ENCODE measurements at places on chromosomes 16 and 17.

DNA sequence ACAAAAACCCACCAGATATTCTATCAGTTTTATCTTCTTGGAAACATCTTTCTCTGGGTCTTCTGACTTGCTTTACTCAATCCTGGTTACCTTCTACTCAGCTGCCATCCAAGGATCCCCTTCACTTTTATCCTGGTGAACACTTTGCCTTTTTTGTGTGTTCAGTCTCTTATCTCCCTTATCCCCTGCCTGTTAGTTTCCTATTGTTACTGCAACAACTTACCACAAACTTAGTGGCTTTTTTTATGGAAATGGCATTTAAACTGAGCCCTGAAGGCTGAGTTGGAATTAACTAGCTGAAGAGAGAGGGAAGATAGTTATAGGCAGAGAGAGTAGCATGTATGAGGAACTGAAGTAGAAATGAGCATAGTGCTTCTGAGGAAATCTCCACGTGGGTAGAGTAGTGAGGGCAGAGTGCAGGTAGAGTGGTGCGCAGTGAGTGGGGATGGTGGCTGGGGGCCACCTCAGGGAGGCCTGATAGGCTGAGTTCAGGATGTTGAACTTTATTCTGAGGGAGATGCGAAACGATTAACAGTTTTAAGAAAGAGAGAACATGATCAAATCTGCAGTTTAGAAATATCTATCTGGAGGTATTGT lies 26.3 kb downstream of the TANGO6 start:
- no peak for DNase-seq

DNA sequence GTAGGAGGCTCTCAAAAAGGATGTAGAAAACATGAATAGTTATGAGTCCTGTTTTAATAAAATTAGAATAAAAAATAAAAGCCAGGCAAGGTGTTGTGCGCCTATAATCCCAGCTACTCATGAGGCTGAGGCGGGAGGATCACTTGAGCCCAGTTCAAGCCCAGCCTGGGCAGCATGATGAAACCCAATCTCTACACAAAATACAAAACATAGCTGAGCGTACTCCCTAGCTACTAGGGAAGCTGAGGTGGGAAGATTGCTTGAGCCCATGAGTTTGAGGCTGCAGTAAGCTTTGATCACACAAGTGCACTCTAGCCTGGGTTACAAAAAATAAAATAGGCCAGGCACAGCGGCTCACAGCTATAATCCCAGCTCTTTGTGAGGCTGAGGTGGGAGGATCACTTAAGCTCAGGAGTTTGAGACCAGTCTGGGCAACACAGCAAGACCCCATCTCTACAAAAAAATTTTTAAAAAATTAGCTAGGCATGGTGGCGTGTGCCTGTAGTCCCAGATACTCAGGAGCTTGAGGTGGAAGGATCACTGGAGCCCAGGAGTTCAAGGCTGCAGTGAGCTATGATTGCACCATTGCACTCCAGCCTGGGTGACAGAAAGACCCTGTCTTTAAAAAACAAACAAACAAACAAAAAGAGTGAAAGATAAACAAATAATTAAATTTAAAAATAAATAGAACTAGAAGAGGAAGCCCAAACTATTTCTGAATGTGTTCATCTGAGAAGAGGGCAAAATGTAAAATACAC lies 17.2 kb upstream of the PRM1 start:
- no peak for DNase-seq

- no peak for DNase-seq
Measured at GRCh38 chr16:31870809-31871208, 2.8 kb upstream of the ZNF267 start.

- DNase-seq: no peak
Measured at GRCh38 chr16:86643671-86644070, 65.3 kb downstream of the FOXL1 start.

DNA sequence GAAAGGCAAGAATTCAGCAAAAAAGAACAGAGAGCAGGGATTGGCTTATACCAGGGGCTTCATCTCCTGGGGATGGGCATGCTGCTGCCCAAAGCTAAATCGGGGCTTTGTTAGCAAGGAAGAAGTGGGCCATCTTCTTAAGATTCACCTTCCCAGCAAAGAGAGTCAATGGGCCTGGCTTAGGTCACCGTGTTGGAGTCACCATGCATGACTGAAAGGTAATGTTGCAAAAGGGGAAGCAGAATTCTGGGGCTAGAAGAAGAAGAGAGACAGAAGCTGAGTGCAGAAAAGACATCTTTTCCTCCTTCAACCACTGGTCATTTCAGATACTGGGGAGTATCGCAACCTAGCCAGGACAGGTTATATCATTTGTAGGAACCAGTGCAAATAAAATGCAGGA lies 76.3 kb upstream of the KIFC3 start:
- no peak for DNase-seq

- no peak for DNase-seq
Measured at GRCh38 chr17:41190328-41190727, 641 bp downstream of the KRTAP9-1 start.

DNA sequence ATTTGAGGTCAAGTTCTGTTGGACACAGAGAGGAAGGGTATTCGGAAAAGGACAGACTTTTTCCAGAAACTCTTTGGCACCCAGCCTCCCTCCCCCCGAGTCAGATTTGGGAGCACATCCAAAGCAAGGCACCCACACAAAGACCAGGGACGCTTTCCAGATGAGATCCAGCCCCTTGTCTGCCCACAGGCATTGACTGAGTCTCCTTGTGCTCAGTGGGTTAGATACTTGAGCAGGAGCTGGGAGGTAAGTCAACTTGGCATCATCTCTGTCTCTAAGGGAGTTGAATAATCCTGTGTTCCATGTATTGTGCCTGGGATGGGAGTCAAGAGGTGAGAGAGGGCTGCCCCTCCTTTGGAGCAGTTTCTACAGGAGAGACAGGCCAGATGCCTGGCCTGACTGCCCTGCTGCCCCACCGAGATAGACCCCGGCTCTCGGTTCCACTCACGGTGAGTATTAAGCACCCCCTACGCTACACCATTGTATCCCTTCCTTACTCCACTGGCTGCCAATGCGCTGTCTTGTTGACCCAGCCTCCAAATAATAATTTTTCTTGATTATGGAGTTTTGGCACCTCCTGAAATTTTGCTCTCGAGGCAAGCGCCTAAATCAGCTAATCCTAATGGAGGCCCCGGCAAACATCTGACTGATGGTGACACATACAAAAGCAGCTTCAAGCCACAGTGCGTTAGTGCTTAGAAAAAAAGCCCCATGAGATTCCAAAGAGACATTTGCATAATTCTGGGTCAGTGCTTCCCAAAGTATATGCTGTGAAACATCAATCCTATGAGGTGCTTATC lies 29.6 kb upstream of the MAP3K14 start:
- DNase-seq: no peak

- no peak for DNase-seq
Measured at GRCh38 chr17:69048634-69049033, 12.1 kb downstream of the ABCA9 start.

DNA sequence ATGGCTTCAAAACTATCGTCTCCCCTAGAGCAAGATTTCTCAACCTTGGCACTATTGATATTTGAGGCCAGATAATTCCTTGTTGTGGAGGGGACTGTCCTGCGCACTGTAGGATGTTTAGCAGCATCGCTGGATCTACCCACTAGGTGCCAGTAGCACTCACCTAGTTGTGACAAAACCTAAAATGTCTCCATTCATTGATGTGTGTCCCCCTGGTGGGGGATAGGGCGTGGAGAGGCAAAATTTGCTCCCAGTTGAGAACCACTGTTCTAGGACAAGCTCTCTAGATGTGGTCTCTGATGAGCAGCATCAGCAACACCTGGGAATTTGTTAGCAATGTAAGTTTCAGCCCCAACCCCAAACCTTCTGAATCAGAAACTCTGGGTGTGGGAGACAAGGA lies 259.0 kb downstream of the XYLT1 start:
- no peak for DNase-seq

GRCh38 chr17:7156342-7156940 lies 22.7 kb downstream of the ASGR1 start:
- DNase-seq: no peak

GRCh38 chr16:55426865-55427484 lies 52.0 kb upstream of the MMP2 start:
- DNase-seq: no peak

GRCh38 chr17:81150377-81151077 lies 14.8 kb upstream of the PVALEF start:
- no peak for DNase-seq

DNA sequence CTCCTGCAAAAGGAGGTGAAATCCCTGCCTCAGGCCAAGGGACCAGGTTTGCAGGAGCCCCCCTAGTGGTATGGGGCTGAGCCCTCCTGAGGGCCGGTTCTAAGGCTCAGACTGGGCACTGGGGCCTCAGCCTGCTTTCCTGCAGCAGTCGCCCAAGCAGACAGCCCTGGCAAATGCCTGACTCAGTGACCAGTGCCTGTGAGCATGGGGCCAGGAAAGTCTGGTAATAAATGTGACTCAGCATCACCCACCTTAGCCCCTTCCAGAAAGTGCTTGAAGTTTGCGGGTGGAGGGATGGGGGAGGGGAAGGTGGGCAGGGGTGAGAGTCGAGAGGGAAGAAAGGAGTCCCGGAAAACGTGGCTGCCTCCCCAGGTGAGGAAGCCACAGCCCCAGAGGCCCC lies 2.1 kb downstream of the MC1R start:
- no peak for DNase-seq

DNA sequence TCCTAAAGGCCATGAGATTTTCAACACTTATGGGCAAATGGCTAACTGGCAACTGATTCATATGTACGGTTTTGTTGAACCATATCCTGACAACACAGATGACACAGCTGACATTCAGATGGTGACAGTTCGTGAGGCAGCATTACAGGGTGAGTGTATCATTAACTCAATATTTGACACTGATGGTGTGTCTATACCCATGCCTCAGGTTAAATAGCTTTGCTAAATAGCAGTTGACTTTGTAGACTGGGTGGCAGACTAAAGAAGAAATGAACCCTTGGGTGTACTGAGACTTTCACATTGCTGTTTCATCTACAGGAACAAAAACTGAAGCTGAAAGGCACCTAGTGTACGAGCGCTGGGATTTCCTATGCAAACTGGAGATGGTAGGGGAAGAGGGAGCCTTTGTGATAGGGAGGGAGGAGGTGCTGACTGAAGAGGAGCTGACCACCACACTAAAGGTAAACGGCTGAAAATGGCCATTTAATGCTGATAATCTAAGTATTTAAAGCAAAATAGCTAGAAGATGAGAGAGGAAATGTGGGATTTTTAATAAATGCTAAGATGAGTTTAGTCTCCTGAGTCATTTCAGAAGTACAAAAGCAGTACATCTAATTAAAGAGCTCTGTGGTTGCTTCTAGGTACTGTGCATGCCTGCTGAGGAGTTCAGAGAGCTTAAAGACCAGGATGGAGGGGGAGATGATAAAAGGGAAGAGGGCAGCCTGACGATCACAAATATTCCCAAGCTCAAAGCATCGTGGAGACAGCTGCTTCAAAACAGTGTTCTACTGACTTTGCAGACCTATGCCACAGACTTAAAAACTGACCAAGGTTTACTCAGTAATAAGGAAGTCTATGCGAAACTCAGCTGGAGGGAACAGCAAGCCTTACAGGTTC lies 3.0 kb downstream of the SETD6 start:
- no peak for DNase-seq

DNA sequence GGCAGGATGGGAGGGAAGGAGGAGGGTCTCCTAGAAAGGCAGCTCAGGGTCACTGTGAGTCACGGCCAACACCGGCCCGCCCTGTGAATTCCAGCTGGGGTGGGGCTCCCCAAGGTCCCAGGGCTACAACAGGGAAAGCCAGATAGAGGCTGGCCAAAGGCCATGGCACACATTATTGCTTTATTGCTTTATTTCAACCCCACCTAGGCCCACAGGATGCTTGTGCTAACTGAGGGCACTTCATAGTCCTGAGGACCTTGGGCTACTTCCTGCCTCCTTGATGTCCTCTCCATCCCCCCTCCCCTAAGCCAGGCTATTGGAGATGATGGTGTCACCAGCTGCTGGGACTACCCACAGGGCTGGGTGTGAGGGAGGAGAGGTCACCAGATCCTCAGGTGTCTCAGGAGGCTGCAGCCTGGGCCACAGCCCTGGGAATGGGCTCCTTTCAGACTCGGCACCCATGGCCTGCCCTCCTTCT lies 26.1 kb downstream of the LRRC75A start:
- DNase-seq: no peak

GRCh38 chr16:15529673-15530072 lies 95.3 kb downstream of the BMERB1 start:
- DNase-seq: no peak

GRCh38 chr17:66775881-66776400 lies 59.0 kb upstream of the CACNG5 start:
- no peak for DNase-seq

- no peak for DNase-seq
Measured at GRCh38 chr17:10875430-10875851, 37.6 kb upstream of the PIRT start.

- DNase-seq: no peak
Measured at GRCh38 chr16:58773870-58774269, 39.8 kb upstream of the GOT2 start.

- no peak for DNase-seq
Measured at GRCh38 chr17:39429600-39429999, 21.5 kb downstream of the MED1 start.

DNA sequence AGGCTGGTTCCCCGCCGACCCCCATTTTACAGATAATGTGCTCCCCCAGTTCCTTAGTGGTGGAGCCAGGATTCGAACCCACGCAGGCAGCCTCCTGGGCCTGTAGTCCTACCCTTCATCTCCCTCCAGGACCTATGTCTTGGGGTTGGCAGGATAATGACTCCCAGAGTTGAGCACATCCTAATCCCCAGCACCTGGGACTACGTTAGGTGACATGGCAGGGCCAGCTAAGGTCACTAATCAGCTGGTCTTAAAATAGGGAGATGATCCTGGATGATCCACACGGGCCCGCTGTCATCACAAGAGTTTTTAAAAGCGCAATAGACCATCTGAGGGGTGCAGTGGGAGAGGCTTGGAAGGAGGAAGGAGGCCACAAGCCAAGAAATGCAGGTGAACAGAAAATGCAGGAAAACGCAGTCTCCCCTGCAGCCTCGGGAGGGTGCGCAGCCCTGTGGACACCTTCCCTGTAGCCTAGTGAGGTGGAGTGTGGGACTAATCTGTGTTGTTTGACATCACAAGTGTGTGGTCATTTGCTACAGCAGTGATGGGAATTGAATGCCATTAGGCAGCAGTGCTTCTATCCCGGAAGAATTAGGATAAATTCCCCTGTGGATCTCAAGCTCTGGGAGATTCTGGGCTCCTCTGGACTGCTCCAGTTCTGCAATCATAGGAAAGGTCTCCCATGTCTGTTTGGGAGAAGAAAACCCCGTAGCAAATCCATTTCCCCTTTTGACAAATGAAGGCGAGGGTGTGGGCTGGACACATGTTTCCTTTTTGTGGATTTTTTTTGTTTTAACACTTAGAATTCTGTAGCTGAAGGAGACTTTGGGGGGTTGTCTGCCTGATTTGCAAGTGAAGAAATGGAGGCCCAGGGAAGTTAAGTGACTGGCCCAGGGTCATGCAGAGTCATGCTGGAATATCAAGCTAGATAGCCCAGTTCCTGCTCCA lies 297.7 kb downstream of the SEC14L1 start:
- DNase-seq: no peak

- no peak for DNase-seq
Measured at GRCh38 chr17:19534562-19535149, 1.0 kb downstream of the SLC47A1 start.

DNA sequence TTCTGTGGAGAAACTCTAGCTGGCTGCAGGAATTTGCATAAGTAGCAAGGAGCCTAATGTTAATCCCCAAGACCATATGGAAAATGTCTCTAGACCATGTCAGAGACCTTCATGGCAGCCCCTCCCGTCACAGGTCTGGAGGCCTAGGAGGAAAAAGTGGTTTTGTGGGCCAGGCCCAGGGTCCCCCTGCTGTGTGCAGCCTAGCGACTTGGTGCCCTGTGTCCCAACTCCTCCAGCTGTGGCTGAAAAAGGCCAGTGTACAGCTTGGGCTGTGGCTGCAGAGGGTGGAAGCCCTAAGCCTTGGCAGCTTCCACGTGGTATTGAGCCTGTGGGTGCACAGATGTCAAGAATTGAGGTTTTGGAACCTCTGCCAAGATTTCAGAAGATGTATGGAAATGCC lies 306.9 kb upstream of the CA10 start:
- DNase-seq: peak; percentile 5

Data from MCF 10A (cell line).